AG20443 (cell line): ENCODE measurements at places on chromosomes 16 and 17.

DNA sequence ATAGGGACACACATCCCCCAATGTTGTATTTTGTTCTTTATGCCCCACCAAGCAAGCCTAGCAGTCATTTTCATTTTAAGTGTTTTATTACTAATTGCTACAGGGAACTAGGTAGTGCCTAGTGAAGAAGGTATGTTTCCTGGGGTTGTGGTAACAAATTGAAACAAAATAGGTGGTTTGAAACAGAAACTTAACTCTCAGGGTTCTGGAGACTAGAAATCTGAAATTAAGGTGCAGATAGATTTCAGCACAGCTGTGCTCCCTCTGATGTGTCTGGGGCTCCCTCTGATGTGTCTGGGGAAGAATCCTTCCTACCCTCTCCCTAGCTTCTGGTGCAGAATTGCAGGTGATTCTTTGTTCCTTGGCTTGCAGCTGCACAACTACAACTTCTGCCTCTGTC is 390.1 kb downstream of the ZFHX3 start:
- DNase-seq, result no peak

DNA sequence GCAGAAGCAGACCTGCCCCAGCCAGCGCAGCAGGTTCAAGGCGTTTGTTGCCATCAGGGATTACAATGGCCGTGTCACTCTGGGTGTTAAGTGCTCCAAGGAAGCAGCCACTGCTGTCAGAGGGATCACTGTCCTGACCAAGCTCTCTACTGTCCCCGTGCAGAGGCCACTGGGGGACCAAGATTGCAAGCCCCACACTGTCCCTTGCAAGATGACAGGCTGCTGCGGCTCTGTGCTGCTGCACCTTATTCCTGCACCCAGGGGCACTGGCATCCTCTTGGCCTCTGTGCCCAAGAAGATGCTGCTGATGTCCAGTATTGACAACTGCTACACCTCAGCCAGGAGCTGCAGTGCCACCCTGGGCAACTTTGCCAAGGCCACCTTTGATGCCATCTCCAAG is 27.7 kb downstream of the ATPAF2 start:
- DNase-seq, result no peak

- no peak for DNase-seq
Measured at GRCh38 chr16:2063861-2064260, 16.1 kb downstream of the TSC2 start.

DNA sequence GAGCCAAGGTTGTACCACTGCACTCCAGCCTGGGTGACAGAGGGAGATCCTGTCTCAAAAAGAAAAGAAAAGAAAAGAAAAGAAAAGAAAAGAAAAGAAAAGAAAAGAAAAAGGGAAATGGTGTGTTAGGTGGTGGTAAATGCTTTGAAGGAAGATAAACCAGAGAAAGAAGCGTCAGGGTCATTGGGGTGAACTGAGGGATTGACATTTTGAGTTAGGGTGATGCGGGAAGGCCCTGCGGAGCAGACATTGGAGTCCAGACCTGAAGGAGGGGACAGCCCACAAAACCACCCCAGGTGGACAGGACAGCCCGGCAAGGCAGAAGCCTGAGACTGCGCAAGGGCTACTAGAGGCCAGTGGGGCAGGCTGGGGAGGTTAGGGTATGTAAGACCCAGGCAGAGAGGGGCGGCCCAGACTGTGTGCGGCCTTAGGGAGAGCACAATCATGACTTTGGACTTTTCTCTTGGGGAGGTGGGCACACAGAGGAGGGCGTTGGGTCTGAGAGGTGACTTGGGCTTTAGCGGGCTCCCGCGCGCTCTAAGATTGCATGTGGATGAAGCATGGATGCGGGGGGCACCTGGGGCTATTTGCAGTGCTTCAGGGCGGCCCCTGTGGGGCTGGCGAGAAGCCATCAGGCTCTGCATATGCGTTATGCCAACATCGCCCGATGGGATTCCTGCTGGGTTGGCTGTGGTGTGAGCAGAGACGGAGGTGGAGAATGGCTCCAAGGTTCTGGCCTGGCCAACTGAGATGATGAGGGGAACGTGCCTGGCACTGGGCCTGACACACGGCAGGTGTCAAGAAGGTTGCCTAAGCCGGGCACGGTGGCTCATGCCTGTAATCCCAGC is 3.3 kb upstream of the GAA start:
- DNase-seq, result no peak

- DNase-seq, result peak; percentile 5
Measured at GRCh38 chr16:66849021-66849420, 4.8 kb downstream of the CA7 start.

- no peak for DNase-seq
Measured at GRCh38 chr17:48488548-48489106, 42.2 kb downstream of the HOXB1 start.

- DNase-seq, result no peak
Measured at GRCh38 chr17:5695480-5695879, 111.2 kb upstream of the NLRP1 start.

- no peak for DNase-seq
Measured at GRCh38 chr16:63745456-63745855, 1376.4 kb downstream of the CDH11 start.

DNA sequence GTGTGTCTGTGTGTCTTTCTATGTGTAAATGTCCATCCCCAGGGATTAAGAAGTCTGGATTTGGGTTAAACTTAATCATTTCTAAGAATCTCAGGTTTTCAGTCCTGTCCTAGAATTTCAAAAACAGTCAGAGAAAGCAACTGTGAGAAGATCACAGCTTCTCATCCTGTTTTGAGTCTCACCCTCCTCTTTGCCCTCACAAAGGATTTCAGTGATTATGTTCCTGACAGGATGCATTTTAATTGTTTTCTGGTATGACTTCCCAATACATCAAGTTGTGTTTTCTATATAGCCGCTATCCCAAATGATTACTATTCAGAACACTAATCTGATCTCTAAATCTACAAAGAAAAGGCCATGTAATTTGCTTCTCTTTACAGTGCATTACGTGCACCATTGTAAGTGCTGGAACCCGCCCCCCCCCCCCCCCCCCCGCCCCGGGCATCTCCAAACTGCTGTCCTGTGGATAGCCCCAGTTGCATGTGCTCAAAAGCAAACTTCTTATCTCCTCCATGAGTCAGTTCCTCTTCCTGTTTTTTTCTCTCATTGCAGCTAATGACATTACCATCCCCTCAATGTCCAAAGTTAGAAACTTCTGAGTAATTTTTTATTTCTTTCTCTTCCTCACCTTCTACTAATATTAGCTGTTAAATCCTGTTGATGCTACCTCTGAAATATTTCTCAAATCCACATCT is 73.9 kb downstream of the CDH13 start:
- DNase-seq, result no peak

DNA sequence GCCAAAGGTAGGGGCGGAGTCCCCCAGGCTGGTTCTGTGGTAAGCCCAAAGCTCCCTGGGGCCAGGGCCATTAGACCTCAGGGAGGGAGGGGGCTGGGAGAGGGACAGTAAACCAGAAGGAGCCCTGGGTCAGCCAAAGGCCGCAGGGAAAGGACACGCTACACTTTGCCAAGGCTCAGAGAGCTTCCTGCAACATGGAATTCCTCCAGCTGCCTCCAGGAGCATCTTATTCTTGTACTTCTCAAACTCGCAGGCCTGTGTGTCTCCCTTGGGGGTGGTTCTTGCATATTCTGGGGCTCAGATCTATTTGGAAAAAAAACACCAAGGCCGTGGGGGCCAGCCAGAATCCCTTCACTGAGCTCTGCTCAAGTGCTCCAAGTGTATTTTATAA is 25.1 kb downstream of the AKAP1 start:
- no peak for DNase-seq

DNA sequence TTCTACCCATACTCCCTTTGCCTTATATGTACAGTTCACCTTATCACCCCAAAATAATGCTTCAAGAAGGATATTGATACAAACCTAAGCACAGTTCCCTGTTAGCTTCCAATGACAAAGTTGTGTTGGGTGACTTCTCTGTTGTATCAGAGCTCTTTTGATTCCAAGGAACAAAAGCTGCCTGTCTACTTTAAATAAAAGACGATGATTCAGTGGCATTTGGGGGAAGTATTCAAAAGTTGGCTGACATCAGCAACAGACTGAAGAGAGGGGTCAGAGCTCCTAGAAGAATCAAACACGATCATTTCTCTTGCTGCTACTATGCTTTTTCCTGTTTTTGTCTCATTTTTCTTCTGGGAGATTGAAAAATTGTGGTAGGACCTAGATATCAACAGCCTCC is 69.4 kb upstream of the CA10 start:
- DNase-seq, result no peak

- peak; percentile 72 for DNase-seq
Measured at GRCh38 chr17:75077496-75078283, 10.1 kb upstream of the SLC16A5 start.

- no peak for DNase-seq
Measured at GRCh38 chr16:56257666-56258342, 66.5 kb downstream of the GNAO1 start.

DNA sequence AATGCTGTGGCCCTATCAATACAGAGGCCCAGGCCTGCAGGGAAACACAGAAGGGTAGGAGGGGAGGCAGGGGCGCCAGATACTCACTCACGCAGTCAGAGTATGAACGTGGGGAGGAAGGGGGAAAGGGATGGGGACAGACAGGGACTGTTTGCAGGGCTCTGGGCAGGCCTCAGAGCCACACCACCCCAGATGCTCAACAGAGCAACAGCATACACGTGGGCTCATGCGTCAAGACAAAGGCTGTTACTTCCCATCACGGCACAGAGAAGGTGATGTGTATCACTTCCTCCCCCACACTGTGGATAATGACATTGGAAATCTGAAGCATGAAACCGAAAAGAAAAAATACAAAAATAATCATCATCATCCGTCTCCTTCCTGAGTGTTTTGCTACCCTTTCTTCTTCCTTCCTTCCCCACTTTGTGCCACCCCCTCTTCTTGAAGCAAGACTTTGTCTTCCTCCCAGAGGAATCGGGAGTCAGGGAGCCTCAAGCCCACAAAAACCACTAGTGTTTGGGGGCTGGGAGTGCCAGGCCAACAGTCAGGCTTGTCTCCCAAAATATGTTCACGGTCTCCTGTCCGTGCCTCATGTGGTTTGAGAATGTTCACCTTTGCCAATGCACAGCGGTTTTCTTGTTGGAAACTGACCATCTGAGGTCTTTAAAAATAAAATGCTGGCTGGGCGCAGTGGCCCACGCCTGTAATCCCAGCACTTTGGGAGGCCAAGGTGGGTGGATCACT is 20.1 kb downstream of the SLC39A11 start:
- no peak for DNase-seq

- DNase-seq, result no peak
Measured at GRCh38 chr17:78735832-78736525, 46.1 kb downstream of the CYTH1 start.

DNA sequence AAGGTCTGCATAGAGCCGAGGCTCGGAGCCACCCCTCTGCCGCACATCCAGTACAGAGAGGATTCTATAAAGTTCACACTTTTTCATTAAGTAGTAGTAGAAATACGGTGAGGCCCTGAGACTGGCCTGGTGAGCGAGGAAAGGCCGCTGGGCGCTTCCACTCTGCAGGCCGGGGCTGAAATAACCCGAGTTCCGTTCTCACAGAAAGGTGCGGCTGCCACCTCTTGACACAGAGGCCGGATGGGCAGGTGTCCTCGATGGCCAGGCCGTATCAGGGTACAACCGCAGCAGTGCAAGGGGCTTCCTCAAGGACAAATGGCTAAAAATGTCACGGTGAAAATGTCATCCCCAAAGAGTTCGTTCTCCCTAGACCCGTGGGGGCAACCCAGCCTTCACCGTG is 770 bp upstream of the PCYT2 start:
- DNase-seq, result no peak

DNA sequence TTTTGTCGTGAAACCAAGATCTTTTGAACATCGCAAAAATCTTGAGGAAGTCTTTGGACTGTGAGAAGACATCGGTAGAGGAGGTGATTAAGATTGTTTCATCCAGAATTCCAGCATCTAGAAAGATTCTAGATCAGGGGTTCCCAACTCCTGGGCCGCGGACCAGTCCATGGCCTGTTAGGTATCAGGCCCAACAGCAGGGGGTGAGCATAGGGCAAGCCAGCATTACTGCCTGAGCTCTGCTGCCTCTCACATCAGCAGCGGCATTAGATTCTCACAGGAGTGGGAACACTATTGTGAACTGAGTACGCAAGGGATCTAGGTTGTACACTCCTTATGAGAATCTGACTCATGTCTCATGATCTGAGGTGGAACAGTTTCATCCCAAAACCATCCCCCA is 600.6 kb upstream of the CDH11 start:
- DNase-seq, result no peak

GRCh38 chr16:30567160-30567990 is 4.1 kb downstream of the ZNF688 start:
- DNase-seq, result no peak

DNA sequence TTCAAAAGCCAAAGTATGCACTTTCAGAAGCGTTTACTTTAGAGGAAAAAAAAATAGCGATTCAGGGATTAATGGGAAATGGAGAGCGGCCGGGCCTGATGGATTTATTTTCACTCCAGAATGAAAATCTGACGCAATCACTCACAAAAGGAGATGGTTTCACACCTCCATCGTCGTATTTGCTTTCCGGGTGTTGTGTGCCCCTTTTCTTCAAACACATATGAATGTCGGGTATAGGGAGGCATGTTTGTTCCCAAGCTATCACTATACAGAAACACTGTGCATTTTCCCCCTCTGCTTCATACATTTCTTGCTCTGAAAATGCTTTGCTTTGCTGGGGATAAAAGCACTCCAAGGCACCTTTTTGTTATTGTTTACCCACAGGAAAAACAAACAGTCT is 562.2 kb upstream of the ZFHX3 start:
- no peak for DNase-seq

- DNase-seq, result peak; percentile 38
Measured at GRCh38 chr17:49775546-49776260, 11.8 kb upstream of the FAM117A start.

- DNase-seq, result no peak
Measured at GRCh38 chr17:55054429-55054828, 85.9 kb downstream of the STXBP4 start.

GRCh38 chr16:10070591-10070990 is 111.6 kb downstream of the GRIN2A start:
- no peak for DNase-seq

- DNase-seq, result no peak
Measured at GRCh38 chr17:14637260-14637659, 336.4 kb downstream of the HS3ST3B1 start.

- no peak for DNase-seq
Measured at GRCh38 chr16:23920899-23921298, 85.1 kb downstream of the PRKCB start.
